ENCODE measurements at places on chromosomes 6 and 20.

- no peak for DNase-seq
Observed at GRCh38 chr6:73263570-73263909, 544 bp upstream of the KHDC1 start.

DNA sequence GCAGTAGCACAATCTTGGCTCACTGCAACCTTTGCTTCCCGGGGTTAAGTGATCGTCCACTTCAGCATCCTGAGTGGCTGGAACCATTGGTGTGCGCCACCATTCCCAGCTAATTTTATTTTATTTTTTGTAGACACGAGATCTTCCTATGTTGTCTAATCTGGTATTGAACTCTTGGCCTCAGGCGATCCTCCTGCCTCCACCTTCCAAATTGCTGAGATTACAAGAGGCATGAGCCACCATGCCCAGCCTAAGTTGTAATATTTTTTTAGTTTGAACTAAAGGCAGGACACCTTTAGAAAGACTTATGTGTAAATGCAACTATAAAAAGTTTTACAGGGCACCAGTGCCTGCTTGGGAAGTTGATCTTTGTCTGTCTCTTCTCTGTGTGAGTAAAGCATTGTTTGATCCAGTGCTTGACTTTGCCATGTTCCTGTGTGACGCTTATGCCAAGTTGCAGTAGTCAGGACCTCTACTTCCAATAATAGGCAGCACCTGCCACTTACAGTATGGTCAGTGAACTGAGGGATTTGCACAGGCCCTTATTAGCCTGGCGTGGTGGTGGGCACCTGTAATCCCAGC lies 46.9 kb downstream of the JARID2 start:
- DNase-seq = no peak

DNA sequence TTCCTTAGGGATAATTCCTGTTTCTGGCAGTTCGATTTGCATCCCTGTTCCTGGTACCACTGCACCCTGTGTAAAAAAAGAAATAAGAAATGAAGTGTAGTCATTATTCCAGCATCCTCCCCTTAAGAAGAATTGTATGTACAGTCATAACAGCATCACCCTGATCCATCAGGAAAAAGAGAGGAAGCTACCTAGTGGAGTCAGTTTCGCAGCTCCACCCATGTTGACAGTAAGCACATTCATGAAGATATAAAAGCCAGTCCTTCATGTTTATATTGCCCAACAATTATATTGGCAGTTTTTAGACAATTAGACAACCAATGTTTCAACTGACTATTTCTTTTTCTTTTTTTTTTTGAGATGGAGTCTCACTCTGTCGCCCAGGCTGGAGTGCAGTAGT lies 21.2 kb upstream of the HLA-G start:
- DNase-seq = no peak

DNA sequence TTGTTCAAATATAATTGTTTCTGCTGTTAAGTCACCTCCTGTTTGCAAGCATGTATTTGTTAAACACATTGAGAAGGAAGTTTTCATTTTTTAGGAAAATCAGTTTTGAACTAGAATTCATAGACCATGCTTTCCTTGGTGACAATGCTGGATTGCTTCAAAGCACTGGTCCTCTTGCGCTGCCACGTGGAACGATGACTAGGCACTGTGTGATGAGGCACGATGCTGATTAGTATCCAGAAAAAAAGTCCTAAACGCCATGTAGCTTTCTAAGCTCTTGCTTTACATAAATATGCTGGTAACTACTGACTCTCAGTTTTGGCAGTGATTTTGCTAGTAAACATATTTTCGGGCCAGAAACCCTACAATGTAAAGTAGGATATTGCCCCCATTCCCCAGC lies 11.1 kb upstream of the EXOC2 start:
- no peak for DNase-seq

DNA sequence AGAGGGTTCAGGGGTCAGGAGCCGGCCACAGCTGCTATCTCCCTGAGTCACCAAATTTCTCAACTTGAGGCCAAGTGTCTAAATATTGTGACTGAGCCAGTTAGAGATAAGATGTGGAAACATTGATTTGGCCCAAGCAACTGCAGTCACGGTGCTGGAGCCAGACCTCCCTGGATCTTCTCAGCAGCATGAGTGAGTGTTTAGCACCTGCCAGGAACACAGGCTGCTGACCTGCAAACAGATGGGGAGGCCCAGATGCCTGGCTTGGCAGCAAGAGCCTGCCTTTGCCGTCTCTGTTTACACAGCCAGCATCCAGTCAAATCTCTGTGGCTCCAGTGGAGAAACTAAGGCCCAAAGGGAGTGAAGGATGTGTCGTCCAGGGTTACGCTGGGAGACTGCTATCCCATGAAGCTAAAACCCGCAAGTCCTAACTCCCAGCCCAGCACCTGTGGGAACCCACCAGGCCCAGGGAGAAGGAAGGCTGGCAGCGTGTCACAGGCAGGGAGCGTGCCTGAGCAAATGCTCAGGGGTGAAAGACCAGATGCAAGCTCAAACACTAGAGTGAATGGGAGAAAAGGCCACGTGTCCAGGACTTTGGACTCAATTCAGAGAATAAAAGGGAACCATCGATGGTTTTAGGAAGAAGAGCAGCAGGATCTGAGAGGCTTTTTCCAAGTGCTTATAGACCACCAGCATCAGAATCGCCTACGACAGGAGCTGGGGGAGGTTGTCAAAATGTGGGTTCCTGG lies 15.9 kb upstream of the PTGIS start:
- peak; percentile 55 for DNase-seq

GRCh38 chr20:53706008-53706465 lies 112.4 kb upstream of the ZNF217 start:
- no peak for DNase-seq

DNA sequence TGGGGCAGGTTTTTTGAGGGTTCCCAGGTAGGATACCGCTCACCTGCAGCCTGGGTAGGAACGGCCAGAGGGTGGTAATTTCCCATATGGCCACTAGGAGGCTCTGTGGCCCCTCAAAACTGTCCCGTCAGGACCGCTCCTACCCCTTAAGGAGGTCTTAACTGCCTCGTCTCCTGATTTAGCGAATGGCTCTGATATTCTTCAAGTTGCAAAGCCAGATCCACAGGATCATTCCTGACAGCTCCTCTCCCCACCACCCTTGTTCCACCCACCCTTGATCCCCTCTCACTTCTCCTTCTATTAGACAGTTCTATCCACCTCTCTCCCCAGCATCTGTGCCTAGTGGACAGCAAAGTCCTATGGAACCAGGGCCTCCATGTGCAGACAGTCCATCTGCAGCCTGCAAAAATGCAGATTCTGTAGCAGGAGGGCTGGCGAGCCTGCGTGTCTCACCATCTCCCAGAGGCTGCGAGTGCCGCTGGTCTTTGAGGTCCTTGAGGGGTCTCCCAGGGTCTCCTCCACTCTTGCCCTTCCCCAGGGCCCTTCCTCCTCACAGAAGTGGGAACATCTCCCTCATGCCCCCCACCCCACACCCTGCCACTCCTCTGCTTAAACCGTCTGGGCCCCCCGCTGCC lies 34.3 kb upstream of the ZBP1 start:
- DNase-seq = peak; percentile 71

- no peak for DNase-seq
Observed at GRCh38 chr6:67541586-67541985, 1093.5 kb upstream of the ADGRB3 start.

DNA sequence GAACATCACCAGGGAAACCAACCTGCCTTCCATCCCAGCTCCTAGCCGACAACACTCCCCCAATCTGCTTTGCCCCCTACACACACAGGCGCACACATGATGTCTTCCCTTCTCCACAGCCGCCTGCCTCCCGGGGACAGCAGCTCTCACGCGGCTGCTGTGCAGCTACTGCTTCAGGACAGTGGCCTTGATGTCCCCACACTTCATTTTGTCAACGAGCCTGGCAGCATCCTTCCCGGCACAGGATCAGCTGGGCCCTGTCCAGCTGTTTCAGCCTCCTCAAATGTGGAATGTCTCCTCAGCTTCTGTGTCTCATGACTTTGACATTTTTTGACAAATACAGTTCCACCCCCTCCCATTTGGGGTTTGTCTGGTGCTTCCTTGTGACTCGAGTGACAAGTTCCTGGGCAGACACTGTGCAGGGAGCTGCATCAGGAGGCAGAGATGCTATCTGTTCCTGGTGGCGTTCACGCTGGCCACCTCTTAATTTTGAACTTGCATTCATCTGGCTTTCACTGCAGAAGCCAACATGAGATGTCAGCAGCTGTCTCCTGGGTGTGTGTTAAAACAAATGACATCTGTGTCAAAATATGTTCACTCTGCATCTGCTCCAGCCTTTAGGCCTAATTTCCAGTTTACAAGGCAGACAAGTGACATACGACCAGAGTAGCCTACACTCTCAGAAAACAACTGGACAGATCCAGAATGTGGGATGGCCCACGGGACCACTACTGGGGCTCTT lies 57.2 kb downstream of the GINS1 start:
- DNase-seq = no peak

- DNase-seq = no peak
Observed at GRCh38 chr20:10490257-10490656, 55.2 kb downstream of the SLX4IP start.

- DNase-seq = no peak
Observed at GRCh38 chr6:47490676-47491075, 13.1 kb downstream of the CD2AP start.

DNA sequence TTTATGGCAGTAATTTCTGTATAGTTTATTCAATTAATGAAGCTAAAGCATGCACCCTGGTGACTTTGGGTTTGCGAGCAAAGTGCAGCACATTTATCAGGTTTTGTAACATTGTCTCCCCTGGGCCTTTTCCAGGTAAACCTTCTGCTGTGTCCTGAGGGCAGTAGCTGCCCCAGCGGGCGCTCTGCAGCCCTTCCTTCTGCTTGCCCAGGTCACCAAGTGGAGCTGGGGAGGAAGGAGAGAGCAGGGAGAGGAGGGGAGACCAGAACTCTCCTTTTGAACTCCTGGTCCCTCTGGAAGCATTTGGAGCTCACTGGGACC lies 145.6 kb downstream of the DLL1 start:
- DNase-seq = no peak

- no peak for DNase-seq
Observed at GRCh38 chr20:13862245-13862644, 77.4 kb downstream of the NDUFAF5 start.

DNA sequence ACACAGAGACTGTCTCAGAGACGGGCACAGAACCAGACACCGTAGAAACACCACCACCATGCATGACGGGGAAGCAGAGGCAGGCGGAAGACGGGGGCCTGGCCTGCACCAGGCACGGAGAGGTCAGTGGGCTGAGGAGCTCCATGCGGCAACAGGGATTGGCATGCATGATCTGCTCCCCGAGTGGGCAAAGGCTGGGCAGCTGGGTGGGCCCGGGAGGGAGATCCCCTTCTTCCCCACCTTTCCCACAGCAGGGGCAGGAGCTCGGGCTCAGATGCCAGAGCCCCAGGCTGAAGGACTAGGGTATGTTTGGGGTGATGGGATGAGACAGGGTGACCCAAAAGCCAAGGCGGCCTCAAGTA lies 43.2 kb downstream of the RAB44 start:
- no peak for DNase-seq

- DNase-seq = no peak
Observed at GRCh38 chr6:24257282-24257681, 100.6 kb downstream of the DCDC2 start.

GRCh38 chr6:41967312-41968287 lies 26.0 kb upstream of the CCND3 start:
- DNase-seq = peak; percentile 67

GRCh38 chr20:46573234-46573633 lies 22.8 kb upstream of the OCSTAMP start:
- DNase-seq = no peak
